ENCODE measurements at places on chromosomes 13 and 19.

GRCh38 chr19:28396287-28396831 is 816.6 kb downstream of the UQCRFS1 start:
- no peak for DNase-seq

- DNase-seq, result no peak
Observed at GRCh38 chr13:108643646-108644353, 14.4 kb downstream of the MYO16 start.

DNA sequence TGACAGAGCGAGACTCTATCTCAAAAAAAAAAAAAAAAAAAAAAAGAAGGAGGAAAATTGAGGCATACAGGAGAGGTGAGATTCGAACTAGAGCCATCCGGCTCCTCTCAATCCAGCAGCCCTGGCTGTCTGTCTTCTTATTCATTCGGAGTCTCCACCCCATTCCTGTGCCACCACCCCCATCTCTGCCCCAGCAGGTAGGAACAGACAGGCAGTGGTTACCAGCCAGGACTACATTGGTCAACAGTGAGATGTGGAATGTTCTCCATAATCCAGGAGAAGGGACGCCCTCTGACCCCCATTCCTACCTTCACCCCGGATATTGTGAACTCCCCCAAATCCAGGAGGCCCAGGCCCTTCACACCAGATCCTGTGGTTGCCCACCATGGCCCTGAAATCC is 6.6 kb upstream of the S1PR2 start:
- no peak for DNase-seq

DNA sequence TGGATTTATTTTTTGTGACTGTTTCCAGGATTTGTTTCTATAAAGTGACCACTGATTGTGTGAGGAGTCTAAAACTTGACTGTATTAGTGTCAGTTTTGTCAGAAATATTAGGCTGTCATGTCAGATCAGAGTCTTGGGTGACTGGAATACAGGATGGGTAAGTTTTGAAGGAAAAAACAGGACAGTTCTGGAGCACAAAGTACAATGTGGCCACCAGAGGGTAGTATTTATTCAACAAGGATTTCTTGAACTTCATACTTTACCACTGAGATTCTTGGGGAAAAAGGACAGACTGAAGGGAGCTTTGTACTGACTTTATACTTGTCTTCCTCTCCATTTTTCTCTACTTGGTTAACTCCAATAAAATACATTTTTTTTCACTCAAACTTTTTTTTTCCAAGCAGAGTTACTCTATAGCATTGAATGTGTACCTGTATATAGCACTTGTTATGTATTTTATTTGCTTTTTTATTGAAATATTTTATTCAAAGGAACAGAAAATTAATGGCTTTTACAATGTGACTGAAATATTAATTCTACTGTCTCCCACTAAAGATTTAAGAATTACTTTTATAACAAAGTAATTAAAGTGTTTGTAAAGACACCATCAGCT is 51.1 kb downstream of the LMO7 start:
- peak; percentile 49 for DNase-seq

DNA sequence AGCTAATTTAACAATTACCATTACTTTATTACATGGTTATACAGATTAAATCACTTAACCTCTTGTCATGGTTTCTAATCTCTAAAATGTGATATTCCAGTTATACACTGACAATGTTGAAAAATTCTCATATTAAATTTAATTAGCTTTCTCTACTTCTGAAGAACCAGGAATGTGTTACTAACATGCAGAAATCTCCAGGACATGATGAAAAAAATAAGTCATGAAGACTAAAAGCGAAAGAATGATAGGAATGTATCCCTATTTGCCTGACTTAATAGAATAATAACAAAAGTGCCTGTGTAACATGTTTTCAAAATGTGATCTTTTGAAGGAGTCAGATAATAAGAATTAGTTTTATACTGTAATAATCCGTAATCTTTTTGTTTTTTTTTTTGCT is 2823.7 kb upstream of the PCDH20 start:
- DNase-seq, result peak; percentile 68
